ENCODE measurements at places on chromosomes 6 and 20. TPM values are rescaled to one million over a fixed set of nuclear protein-coding genes. Genes with fewer than 3 reads are reported as not detected.

GRCh38 chr6:81718126-81718525 lies 34.4 kb downstream of the TENT5A start:
- DNase-seq = no peak

MOG gene
- total RNA-seq = not detected

DNA sequence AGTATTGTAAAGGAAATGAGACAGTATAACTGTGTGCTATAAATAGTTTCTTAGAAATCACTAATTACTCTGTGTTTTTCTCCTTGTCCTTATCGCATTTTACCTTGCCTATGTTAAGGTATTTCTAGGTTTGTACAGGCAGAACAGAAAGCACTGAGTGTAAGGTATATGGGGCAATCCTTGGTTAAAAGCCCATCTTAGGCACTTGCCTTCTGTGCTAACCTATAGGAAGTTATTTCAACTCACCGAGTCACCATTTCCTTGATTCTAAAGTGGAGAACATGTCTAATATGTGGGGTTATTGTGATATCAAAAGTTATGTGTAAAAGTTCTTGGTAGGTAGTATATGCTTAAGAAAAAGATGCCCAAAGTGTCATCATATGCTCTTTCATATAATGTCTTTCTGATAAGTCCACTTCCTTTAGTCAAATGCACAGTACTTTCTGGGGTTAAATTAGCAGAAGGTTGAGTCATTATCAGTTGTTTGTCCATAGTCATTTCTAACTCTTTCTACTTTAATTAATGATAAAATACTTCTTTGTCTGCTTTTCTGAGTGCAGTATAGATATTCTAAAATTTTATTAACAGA lies 276.4 kb downstream of the UTRN start:
- DNase-seq = no peak

- no peak for DNase-seq
Observed at GRCh38 chr6:7392402-7392801, 2.8 kb downstream of the RIOK1 start.

DLK2 gene
- total RNA-seq = not detected

DNA sequence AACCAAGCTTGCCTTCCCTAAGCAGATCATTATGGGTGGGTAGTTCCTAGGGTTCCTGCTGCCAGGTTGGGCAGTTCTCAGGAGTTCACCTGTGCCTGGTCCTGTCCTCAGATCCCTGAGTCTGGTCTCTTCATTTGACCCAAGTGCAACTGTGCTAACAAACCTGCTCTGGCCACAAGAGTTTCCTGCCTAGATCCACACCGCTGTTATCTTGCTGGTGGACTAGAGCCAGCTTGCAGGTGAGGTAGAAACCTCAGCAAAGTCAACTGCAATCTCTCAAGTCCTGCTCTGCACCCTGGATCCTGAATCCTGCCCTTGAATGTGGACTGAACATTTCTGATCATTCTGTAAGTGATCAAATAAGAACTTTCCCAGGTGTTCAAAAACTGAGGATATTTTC lies 191.8 kb upstream of the LRFN2 start:
- DNase-seq = no peak

TPD52L1 gene
- total RNA-seq = 23.9 TPM

GRCh38 chr20:58470336-58471192 lies 44.6 kb downstream of the APCDD1L start:
- DNase-seq = no peak

DNA sequence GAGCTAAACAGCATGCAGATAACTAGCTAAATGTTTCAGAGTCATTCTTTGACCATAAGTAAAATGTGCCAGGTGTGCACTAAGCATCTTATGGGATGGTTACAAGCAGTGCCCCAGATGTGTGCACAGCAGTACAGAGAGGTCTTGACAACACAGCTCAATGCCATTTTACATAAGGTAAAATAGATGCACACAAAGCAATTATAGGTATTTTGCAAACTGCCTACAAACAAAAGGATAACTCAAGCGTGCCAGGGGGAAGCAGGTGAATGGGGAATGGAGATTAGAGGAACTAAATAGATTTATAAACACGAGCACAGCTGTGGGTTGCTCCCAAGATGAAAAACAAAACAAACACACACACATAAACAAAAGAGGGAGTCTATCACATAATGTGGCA lies 64.8 kb downstream of the SLC2A10 start:
- DNase-seq = no peak

DNA sequence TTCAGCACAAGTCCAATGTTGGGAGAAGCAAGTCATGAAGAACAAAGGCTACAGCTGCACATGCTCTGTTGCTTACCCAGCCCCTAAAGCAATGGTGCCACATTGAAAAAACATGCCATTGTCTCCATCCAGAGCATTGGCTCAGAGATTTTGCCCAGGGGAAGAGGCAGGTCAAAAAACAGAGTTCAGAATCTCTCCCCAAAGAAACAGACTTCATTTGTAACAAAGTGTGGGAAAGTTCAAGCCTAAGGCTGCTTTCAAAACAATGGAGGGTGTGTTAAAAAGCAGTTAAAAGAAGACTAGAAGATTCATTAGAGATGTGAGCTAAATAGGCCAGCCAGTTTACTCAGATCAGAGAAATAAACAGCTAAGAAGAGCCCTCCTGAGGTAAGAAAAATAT lies 63.6 kb downstream of the DZANK1 start:
- no peak for DNase-seq

SLC39A7 gene
- total RNA-seq = 106 TPM

FAM83C gene
- 0.13 TPM for total RNA-seq

ADGRB3 gene
- 0.43 TPM for total RNA-seq

GRCh38 chr6:161359618-161359945 lies 85.7 kb upstream of the AGPAT4 start:
- no peak for DNase-seq

GRCh38 chr6:67112120-67112519 lies 1405.1 kb upstream of the EYS start:
- no peak for DNase-seq

DNA sequence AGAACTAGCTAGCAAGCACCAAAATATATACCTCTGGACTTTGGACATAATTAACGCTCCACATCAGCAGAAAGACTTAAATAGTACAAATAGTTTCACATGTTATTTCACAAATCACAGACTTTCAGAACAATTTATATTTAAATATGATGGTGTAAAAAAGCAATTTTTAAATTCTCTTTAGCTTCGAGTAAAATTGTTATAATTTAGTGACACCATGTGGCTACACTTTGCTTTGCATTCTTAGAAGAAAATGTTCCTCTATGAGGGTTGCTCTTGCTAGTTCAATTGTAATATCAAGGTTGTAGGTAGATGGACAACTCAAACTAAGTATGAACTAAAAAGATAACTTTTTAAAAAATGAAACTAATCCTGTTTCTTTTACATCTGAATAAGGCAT lies 69.0 kb downstream of the BTBD9 start:
- DNase-seq = no peak

GRCh38 chr6:5208057-5208456 lies 52.7 kb downstream of the LYRM4 start:
- DNase-seq = no peak

GRCh38 chr20:31708736-31709534 lies 13.7 kb downstream of the BCL2L1 start:
- no peak for DNase-seq

- DNase-seq = no peak
Observed at GRCh38 chr6:43963877-43964658, 163.2 kb downstream of the MRPL14 start.

DNA sequence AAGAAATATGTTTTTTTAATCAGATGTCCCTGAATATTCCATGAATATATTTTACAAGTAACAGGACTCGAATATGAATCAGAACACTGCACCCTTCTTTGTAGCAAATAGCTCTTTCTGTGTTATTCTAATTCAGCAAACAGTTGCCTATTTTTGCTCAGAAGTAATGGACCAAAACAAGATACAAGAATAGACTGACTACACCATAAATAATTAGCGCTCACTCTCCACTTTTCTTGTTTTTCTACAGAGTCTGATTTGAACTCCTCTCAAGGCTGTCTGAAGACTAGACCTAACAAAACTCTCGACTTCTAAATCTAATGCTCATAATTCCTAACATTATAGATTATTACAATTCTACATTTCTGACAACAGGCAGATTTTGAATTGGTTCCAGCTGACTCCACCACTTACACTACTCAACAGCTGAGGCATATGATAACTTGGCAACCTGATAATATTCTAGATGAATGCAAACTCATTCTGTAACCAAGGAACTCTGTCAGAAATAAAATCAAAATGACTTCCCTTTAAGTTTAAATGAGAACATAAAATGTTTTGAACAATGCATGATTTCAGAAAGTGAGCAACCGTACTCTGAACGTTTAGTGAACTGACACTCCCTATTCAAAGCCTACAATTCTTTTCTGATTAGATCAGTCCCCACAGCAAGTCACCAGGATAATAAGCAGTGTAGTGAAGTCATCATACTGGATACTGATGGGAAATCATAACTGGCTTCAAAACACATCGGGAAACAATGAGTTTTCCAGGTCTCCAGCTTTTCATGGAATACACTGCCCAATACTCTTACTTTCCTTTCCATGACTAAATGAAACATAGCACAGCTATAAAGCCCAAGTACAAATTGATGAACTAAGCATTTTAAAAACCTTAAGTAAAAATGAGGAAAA lies 114.2 kb upstream of the BEND6 start:
- DNase-seq = no peak

HLA-DRB5 gene
- total RNA-seq = 2.1 TPM

DOK5 gene
- 0.67 TPM for total RNA-seq

DNA sequence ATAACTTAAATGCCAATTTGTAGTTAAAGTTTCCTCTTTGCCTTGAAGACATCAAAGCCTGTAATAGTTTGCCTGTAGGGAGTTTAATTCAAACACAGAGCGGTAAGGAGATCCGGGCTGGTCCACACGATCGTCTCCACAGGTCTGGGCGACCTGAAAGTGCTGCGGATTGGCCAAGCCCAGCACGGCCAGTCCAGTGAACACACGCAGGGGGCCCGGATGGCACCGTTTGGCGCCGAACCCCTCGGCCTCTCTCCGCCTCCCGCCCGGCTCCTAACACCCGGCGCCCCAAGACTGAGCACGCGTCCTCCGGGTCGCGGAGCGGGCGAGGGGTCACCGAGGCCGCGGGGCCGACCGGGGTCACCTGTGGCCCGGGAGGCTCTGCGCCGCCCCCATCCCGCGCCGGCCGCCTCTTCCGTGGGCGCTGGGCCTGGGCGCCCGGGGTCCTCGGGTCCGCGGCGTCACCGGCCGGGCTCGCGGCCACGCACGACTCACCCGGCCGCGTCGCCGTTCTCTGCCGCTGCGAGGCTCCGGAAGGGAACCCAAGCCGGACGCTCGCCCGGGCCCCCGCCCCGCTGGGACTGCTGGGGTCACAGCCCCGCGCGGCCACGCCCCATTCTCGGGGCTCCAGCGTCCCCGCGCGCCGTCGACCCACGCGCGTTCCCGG lies 481 bp downstream of the SERPINB6 start:
- peak; percentile 81 for DNase-seq

GRCh38 chr6:119274197-119274595 lies 75.4 kb downstream of the MAN1A1 start:
- DNase-seq = no peak

- no peak for DNase-seq
Observed at GRCh38 chr6:26152226-26153101, 65.2 kb downstream of the HFE start.

GRCh38 chr6:149924933-149925252 lies 2.0 kb upstream of the RAET1G start:
- DNase-seq = no peak

DNA sequence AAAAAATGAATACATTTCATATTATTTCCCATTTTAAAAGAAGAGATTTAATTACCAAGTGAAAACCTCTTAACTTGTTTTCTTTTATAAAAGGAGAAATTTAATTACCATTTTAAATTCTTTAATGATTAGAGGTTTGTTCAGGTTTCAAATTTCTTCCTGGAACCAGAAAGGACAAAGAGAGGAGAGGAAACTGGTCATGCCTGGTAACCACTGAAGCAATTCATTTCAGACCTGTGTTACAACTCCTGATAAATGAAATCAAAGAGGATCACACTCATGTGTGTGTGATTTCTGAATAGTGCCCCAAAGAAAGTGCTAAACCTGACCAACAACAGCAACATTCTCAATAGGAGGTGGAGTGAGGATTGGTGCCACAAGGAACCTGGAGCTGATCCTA lies 12.6 kb upstream of the SLPI start:
- no peak for DNase-seq

CYB5R4 gene
- total RNA-seq = 29.0 TPM

BTNL2 gene
- not detected for total RNA-seq

GRCh38 chr6:153086225-153086990 lies 44.7 kb downstream of the RGS17 start:
- no peak for DNase-seq

EYA2 gene
- total RNA-seq = 22.3 TPM

DNA sequence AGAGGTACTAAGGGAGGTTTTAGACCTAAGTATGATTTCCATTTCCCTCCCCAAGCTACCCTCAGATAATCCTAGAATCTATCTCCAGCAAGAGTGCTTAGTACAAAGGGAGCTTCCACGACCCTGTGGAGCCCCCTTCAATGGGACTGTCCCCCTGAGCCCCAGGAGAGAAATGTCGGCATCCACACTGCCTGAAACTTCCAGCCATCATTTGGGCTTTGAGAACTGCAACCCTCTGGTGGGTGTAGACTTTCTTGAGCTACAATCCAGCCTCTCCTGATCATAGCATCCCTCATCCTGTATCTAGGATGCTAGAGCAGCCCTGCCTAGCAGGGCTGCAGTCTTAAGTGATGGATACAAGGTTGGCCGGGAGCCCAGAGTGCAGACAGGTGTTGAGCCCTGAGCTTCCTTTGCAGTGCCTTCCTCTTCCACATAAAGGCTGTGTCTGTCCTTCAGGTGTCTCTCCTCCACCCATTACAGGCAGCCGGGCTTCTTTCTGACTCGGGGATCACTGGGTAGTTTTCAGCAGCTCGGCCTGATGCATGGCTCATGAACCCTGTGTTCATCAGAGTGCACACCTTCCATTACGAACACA lies 424.5 kb downstream of the PREX1 start:
- no peak for DNase-seq

DNA sequence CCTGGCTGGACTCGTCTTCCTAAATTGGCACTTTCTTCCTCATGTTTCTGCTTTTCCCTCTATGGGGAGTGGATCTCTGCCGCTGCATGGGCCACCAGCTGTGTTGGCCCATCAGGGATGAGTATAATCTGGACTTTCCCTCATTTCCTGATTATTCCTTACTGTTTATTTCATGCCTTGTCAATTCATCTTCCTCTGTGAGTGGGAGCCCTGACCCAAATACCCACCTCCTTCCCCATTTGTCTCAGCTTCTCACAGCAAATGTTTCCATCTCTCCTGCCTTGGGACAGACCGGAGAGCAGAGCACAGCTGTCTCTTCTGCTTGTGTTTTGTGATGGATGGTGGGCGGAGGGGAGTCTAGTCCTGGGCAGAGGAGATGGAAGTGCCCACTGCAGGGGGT lies 212.7 kb downstream of the UST start:
- DNase-seq = no peak

GRCh38 chr6:148179786-148180185 lies 162.9 kb upstream of the SASH1 start:
- DNase-seq = no peak

LZTS3 gene
- 8.0 TPM for total RNA-seq
